ENCODE measurements at places on chromosomes 3 and 15.

GRCh38 chr15:95019907-95020306 lies 788.5 kb downstream of the MCTP2 start:
- no peak for DNase-seq

GRCh38 chr3:122000936-122001605 lies 21.0 kb downstream of the ILDR1 start:
- no peak for DNase-seq

DNA sequence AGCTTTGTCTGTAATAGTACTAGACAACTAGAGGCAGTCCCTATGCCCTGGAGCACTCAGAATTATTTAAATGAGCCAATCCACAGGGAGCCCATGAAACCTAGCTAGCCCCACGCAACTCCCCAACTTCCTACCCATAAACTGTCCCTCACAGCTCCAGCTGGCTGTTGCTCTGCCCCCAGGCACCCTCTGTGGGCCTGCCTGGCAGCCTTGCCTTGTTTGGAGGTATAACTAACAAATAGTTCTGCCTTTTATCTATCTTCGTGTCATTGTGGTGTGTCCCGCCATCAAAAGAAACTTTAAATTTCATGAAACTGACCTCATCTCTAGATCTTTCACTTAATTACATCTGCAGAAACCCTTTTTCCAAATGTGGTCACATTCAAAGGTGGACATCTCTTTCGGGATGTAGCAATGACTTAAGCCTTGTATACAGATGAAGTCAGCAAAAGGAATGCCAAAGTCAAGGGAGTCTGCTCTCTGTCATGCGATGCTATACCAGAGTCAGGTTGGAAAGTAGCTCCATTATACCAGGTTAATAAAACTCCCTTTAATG lies 1.8 kb upstream of the RTP3 start:
- no peak for DNase-seq

DNA sequence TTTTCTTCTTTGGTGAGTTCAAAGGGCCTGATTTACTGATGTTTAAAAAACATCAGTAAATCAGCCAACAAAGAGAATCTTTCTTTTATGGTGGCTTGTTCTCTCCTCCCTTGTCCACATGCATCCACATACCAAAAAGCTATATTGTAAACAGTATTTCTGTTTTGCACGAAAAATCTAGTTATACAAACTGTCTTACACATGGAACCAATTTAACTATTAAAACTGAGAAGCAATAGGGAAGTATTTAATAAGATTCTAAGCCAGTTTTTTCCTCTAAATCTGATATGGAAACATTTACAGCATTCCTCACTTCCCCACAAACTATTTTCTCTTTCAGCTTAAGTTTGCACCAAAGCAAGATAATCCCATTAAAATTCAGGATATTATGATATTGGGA lies 110.8 kb upstream of the ICE2 start:
- no peak for DNase-seq

- DNase-seq, result no peak
Observed at GRCh38 chr15:90478846-90479481, 50.8 kb upstream of the CRTC3 start.

DNA sequence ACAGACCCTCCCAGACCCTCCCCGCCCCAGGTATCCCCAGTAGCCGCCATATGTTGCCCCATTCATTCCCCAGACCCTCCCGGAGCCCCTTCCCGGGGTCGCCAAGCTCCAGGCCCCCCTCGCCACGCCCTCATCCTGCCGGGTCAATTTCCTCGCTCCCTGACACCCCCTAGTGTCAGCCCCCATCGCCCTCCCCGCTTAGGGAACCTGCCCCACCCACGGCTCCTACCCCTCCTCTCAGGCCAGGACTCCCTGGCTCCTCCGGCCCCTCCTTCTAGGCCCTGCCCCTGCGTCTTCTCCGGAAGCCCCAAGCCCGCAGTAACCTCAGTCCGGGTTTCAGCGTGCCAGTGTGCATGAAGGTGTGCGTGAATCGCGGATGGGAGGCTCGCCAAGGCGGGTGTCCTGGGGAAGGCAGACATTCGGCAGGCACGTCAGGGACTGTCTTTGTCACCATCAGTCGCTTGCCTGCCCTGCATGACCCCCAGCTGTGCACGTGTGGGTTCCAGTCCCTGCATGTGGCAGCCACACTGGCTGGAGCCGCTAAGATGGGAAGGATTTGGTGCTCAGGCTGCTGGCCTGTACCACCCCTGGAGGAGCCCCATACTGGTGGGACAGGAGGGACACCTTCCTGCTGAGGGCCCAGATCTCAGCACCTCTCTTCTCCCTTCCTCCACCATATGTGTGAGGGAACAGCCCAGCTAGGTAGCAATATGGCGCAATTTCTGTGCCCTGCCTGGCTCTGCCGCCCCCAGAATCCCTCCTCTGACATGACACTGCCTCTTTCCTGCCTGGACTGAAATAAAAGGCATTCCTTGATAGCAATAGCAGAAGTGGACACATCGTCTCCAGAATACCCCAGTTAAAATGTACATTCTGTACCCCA lies 693 bp downstream of the DISP2 start:
- DNase-seq, result no peak

GRCh38 chr3:159624616-159625015 lies 364.0 kb upstream of the IL12A start:
- DNase-seq, result no peak

- no peak for DNase-seq
Observed at GRCh38 chr15:53555226-53555625, 204.2 kb downstream of the WDR72 start.

- DNase-seq, result no peak
Observed at GRCh38 chr3:82100378-82100777, 338.9 kb upstream of the GBE1 start.

DNA sequence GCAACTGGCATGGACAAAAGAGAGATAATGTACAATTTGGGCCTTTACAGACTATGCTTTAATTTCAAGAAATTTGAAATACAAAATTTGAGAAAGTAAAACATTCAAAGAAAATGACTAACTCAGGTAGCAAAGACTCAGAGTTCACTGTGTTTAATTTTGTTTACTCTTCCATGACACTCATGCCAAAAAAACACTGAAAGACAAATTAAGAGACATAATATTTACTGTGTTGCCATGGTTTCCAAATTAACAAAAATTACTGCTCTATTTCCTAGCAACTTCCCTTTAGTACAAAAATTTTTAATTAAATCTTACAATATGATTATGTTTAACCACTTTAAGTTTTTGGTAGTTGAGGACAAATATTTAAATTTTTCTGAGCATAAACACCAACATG lies 29.6 kb downstream of the LRRFIP2 start:
- DNase-seq, result no peak

DNA sequence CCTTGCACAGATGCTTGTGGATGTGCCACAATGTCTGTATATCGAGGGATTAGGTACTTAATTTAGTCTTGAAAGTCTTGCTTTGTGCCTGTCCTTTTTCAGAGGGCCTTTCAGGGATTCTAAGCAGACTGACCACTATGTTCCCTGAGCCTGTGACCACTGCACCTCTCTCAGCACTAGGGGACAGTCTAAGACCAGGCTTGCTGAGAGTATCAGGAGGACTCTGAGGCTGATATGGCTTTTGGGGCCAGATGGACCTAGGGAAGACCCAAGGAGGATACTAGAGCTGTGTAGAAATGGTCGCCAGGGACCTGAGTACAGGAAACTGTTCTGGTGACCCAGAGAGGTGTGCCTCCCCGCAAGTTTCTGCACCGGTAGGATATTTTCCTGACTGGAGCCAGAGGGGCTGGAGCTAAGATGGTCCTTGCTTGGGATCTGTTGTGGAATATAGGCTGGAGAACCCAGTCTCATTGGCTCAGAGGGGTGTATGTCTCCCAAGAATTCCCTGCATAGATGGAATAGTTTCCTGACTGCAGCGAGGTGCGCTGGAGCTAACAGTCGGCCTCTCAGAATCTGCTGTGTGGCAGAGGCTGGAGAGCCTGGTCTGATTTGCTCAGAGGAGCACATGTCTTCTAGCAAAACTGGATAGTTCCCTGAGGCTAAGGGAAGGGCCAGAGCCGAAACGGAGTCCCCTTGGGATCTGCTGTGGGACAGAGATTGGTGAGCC lies 213.2 kb upstream of the DCBLD2 start:
- no peak for DNase-seq

- no peak for DNase-seq
Observed at GRCh38 chr15:85543741-85544155, 163.3 kb downstream of the AKAP13 start.

- no peak for DNase-seq
Observed at GRCh38 chr3:90136456-90137191, 1029.2 kb downstream of the EPHA3 start.

DNA sequence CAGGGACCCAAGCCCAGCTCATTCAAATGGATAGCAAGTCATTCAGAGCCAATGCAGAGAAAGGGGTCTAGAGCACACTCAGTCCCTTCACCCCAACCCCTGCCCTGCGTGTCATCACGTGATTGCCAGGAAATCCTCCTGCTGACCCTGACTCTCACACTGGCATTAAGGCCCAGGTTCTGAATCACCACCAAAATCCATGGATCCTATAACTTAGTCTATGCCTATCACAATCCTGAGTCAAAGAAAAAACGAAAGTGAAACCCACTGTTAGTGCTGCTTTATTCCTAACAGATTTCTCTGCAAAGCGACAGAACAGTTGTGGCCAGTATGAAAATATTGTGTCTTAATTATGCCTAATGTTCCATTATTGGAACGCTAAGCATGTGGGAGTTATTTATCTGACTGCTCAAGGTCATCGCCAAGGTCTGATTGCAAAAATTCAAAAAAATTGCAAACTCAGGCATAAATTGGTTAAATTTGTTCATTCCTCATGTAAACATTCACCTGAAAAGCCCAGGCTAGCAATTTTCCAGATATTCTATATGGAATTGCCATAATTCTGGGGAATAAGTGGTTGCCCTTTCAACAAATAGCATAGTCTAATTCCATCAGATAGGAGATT lies 108.7 kb upstream of the EIF1B start:
- no peak for DNase-seq

- DNase-seq, result no peak
Observed at GRCh38 chr3:140580746-140581145, 97.1 kb upstream of the TRIM42 start.

DNA sequence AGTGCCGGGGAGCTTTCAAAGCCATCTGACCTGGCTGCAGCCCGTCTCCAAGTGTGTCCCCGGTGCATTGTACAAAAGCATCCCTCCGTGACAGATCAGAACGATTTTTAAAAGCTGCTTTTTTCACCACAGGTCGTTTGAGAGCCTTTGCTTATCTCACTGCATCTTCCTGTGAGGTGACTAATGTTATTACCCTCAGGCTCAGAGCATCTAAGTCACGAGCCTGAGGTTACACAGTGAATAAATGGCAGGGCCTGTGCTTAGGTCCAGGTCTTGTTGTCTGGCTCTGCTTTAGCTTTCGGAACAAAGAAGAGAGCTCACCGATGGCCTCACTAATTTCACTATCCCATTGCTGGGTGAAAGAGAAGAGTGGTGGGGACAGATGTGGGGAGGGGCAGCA lies 83.3 kb downstream of the SEC22A start:
- DNase-seq, result no peak

DNA sequence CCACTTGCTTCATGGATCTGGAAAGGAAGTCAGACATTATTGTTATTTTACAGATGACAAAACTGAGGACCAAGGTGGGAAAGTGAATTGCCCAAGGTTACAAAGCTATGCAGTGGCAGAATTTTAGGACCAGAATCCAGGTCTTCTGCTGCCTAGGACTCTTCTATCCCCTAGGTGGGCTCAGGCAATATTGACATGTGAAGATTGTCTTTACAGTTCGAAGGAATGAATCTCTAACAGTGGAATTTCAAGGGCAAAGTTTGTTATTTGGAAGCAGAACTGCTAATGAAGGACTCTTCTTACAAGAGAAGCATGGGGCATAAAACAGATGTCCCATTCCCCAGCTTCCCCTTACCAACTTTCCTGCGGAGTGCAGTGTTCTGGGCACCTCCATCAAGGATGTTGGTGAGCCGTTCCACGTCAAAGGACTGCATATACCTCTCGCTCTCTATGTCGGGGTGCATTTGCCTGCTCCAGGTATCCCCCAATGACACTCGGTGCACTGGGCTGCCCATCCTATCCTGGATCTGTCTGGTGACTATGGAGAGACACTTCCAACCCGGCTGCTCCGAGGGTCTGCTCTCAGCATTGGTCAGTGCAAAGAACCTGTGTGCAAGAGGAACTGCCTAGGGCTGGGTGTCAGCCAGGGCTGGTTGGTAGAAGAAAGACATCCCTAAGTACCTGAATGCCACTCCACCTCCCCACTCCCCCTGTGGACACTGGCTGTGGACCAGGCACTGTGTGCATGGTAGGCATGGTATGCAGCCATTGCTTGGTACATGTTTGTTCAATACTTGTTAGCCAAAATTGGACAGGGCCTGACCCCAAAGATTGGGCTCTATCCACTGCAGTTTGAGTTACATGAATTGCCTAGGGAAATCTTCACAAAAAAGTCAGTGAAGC lies 2.1 kb downstream of the ACOX2 start:
- DNase-seq, result no peak

DNA sequence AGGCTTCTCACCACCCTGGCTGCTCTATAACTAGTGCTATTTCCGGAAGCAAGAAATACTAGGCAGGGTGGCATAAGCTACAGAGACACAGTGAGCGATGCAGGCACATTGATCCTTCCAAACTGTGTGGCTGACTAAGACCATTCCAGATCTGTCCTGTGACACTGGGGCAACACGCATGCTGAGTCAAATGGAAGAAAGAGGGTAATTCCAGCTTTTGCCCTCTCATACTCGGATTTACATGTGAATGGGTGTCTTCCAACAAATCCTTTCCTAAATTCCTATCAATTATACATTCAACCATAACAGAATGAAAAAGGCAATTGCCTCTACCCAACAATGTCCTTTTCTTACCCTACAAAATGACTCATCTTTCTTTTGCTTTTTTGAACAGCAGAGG lies 5.1 kb downstream of the FSIP1 start:
- DNase-seq, result no peak

- no peak for DNase-seq
Observed at GRCh38 chr15:94336817-94337467, 105.6 kb downstream of the MCTP2 start.

DNA sequence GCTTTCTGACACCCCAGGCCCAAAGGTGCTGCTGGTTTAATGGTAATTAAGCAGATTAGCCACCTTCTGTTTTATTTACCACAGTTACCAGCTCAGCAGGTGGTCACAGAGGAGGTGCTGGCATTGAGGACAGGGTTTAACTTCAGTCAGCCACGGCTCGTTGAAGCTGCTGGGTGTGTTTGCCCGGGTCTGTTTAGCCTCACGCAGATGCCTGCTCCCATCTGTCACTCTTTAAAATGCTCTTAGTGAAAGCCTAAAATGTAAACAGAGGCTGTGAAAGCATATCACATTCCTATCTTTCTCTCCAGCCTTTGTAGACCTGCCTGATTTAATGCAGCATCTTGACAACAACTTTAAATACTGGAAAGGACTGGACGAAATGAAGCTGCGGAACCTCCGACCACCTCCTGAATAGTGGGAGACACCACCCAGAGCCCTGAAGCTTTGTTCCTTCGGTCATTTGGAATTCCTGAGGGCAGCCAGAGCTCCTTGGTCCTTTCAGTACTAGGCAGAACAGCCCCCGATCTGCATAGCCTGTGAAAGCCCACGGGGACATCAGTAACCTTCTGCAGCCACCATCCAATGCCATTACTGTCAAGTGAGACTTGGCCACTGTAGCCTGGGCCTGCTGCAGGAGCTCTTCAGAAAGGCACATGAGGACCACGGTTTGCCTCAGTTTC lies 156.0 kb downstream of the PDE8A start:
- DNase-seq, result no peak

- DNase-seq, result no peak
Observed at GRCh38 chr3:54125300-54125699, 2.9 kb downstream of the CACNA2D3 start.

- no peak for DNase-seq
Observed at GRCh38 chr3:54193093-54193492, 70.7 kb downstream of the CACNA2D3 start.

Measured in cortex of kidney (tissue), 1 donor.